ENCODE measurements at places on chromosomes 16 and 17.
A peak's percentile ranks its signal among the peaks of the same experiment; 100 is the strongest.

GRCh38 chr17:37761059-37761458 is 16.2 kb upstream of the HNF1B start:
- DNase-seq: no peak

DNA sequence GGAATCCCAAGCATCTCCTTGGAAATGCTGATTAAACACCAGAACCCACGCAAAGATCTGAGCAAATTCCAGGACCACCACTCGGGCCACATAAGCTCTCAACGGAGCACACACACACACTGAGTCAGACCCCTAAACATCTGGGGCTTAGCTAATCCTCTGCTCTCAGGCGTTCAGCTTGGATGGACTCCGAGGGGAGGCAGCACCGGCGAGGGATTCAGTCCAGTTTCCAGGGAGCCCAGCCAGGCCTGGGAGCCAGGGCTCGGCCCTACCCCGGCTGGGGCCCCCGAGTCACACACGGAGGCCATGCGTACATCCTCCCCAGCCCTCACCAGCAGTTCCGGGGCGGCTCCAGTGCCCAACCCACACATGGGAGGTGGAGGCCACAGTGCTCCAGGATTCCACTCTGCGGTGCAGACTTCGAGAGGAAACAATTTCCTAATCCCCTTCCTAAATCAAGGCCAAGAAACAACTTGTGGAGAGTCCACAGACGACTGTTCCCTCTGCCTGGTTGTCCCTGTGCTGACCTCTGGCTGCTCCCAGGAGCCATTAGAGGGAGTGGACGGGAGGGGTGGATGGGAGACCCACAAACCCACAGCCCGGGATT is 70.5 kb downstream of the GAS7 start:
- DNase-seq: no peak

DNA sequence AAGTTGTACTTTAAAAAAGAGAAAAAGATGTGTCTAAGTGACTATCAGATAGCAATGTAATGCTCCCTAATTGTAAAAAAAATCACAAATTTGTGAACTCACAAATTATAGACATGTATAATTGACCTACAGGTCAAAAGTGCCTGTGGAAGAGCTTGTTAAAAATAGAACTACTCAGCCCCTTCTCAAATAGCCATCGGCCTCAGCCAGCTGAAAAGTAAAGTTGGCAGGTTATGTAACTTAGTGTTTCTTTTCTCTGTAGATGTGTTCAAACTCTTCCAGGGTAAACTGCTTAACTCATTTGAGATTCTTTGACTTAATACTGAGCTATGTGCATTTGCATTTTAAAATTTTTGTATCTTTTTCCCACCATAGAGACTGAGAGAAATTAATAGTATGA is 13.3 kb downstream of the AKTIP start:
- no peak for DNase-seq

GRCh38 chr17:75373280-75373679 is 32.2 kb downstream of the GRB2 start:
- DNase-seq: no peak

GRCh38 chr16:70434484-70435260 is 4.2 kb downstream of the ST3GAL2 start:
- no peak for DNase-seq

DNA sequence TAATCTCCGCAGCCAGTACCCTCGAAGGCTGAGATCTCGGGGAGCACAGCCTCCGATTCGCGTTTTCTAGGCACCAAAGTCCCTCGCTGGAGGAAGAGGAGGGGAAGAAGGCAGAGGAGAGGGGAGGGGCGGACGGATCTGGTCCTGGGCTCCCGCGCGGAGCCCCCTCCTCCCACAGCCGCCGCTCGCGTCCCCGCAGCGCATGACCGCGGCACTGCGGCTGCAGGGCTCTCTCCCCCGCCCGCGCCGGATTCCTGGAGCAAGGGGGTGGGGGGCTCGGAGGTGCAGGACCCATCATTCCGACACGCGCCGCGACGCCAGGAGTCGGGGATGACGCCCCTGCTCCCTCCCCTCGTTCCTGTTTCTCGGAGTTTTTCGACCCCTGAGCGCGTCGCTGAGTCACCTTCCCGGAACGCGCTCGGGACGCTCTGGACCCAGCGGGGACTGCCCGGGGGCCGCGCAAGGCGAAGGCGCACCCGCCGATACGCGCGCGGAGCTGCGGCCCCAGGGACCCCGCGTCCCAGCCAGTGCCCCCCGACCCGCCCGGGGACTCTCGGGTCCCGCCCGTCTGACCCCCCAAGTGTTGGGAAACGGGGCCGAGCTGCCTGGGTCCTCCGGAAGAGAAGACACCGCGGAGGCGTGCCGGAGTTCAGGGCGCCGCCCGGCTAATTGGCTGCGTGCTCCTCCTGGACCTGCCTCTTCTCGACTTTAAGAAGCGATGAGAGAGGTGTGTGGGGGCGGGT is 1.4 kb upstream of the SPHK1 start:
- DNase-seq: peak; percentile 12

- peak; percentile 20 for DNase-seq
These were observed 163.3 kb downstream of the HS3ST2 start for GRCh38 chr16:22977294-22977697.

GRCh38 chr17:35936063-35936462 is 5.5 kb upstream of the RDM1 start:
- DNase-seq: no peak

GRCh38 chr16:71855937-71856662 is 10.3 kb downstream of the ATXN1L start:
- DNase-seq: no peak

DNA sequence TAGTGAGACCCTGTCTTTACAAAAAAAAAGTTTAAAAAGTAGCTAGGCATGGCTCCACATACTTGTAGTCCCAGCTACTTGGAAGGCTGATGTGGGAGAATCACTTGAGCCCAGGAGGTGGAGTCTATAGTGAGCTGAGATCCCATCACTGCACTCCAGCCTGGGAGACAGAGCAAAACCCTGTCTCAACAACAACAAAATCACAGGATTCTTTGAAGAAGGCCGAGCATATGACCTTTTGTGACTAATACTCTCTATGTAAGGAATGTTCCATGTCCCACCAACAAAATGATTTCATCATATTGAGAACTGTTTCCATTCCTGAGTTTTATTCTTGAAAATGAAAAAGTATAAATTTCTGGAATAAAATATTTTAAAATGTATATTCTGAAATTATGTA is 58.9 kb upstream of the EFCAB3 start:
- DNase-seq: no peak

GRCh38 chr17:64073771-64074703 is 53.6 kb upstream of the ICAM2 start:
- DNase-seq: no peak

DNA sequence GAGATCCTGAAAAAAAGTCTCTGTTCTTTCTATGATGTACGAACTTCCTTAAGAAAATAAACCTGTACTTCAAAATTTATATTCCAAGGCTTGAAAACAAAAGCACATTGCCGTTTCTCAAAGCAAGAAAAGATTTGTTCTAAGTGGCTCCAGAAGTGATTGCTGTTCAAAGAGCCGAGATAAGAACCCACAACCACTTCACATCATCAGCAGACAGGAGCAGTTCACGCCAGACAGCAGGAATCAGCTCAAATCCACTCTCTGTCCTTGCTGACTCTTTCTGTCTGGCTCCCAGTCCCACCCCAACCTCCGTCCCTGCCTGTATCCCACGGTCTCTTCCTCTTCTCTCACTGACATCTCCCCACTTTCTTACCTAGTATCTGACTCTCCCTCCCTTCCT is 85.0 kb upstream of the MYOCD start:
- no peak for DNase-seq

GRCh38 chr17:1197379-1197778 is 17.6 kb upstream of the ABR start:
- DNase-seq: no peak

- peak; percentile 87 for DNase-seq
These were observed 63.3 kb downstream of the USP32 start for GRCh38 chr17:60328679-60329078.

DNA sequence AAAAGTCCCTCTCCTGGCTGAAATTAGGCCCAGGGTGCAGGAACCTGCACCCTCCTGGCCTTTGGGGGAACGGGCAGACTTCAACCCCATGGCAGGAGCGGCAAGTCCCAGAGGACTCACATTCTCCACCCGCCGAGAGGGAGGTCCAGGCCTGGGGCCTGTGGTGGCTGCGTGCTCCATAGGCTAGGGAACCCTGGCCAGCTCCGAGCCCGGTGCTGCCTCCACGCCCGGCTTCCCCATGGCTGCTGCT is 130 bp downstream of the CCDC78 start:
- DNase-seq: no peak

DNA sequence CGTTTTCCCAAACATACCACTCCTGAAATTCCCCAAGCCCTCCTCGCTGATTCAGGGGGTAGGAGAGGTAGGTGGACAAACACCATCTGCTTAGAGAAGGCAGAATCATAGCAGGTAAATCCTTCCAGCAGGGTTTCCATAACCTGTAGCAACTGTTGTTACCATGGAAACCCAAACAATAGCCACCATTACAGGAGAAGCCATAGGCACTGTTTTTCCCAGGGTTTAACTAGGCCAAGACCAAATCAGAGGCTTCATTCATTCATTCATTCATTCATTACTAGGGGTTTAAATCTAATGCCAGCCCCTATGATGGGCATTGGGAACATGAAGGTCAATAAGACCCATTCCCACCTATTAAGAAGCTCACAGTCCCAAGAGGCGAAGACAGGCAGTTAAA is 25.5 kb upstream of the CIITA start:
- DNase-seq: no peak

- no peak for DNase-seq
These were observed 168.6 kb downstream of the IRF8 start for GRCh38 chr16:86067516-86067915.

GRCh38 chr16:79001156-79001967 is 599.2 kb downstream of the MAF start:
- peak; percentile 11 for DNase-seq

DNA sequence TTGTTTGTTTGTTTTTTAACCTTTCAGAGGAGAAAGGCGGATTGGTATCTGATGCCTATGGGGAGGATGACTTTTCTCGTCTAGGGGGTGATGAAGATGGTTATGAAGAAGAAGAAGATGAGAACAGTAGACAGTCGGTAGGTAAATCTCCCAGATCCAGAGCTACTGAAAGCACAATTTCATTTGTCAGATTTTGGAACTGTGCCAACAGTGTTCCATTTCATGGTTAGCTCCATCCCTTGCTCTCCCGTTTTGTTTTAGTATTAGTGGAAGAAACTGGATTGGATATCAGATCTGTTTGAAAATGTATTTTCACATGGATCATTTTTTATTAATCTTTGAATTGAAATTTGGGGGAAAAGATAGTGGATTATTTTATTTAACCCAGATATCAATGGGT is 1.4 kb downstream of the SAP30BP start:
- DNase-seq: no peak

DNA sequence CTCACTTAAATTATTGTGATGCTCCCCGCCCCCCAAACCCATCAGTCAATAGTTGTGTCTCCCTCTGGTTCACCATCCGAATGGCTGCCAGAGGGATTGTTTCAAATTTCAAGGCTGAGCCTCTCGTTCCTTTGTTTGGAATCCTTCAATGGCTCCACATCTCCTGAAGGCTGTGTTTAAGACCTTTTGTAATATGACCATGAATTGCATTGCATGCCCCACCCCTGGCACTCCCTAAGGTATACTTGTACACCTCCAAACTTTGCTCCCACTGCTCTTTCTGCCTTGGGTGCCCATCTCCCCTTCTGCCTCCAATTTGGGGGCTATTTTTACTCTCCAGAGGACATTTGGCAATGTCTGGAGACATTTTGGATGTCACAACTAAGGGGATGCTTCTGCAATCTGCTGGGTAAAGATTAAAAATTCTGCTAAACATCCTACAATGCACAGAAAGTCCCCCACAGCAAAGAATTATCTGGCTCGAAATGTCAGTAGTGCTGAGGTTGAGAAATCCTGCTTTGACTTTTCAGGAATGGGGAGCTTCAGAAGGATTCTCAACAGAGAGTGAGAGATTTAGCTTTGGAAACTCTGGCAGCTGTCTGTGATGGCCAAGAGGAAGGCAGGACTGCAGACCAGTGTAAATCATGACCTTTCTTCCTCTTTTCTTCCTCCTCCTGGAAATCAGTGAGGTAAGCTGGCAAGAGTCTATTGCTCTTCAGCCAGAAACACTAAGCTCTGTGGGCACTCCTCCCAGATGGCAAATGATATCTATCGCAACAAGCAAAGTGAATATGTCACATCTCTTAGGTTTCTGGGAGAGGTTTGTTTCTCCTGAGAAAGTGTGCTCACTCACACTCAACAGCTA is 8.7 kb upstream of the IL4R start:
- no peak for DNase-seq

DNA sequence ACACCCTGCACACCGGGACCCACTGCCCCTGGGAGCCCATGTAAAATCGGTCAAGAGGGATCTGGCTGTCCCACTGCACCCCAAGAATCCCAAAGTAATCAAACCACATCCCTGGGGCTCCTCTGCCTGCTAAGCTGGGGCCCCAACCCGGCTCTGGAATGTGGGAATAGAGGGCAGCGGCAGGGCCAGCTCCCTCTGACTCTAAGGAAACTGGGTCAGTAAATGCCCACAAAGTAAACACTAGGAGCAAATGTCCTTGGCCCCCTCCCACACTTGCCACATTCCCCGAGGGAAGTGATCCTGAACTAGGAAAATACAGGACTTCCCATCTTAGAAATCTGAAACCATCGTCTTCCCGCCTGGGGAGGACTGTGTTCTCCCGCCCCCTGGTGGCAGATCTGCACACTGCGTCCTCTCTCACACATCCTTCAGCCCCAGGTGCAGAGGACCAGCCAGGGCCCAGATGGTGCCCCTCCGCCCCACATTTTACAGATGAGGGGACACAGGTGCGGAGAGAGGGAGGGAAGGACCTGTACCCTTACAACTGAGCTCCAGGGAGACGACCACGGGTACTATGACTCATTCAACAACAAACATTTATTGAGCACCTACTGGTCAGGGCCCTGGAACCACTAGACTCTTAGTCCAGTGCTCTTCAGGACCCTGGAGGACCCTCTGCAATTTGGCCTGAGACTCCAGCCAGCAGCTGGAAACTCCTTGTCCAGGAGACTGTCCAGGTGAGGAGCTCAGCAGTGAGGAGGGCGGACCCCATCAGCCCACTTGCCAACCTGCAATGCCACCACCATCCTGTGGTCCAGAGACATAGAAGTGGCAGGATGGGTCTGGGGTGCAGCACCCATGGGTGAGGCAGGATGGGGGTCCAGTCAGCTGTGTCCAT is 10.1 kb downstream of the P3H4 start:
- DNase-seq: peak; percentile 96

GRCh38 chr16:85897382-85897781 is 1.6 kb upstream of the IRF8 start:
- no peak for DNase-seq

Measured in NCI-H510A treated with DMSO at 0.1 percent for 48 hours (cell line).